Pulmonary artery endothelial cell (primary cell): ENCODE measurements at places on chromosomes 6 and 20. TPM values are rescaled to one million over a fixed set of nuclear protein-coding genes. Genes with fewer than 3 reads are reported as not detected.
A peak's percentile ranks its signal among the peaks of the same experiment; 100 is the strongest.

DNA sequence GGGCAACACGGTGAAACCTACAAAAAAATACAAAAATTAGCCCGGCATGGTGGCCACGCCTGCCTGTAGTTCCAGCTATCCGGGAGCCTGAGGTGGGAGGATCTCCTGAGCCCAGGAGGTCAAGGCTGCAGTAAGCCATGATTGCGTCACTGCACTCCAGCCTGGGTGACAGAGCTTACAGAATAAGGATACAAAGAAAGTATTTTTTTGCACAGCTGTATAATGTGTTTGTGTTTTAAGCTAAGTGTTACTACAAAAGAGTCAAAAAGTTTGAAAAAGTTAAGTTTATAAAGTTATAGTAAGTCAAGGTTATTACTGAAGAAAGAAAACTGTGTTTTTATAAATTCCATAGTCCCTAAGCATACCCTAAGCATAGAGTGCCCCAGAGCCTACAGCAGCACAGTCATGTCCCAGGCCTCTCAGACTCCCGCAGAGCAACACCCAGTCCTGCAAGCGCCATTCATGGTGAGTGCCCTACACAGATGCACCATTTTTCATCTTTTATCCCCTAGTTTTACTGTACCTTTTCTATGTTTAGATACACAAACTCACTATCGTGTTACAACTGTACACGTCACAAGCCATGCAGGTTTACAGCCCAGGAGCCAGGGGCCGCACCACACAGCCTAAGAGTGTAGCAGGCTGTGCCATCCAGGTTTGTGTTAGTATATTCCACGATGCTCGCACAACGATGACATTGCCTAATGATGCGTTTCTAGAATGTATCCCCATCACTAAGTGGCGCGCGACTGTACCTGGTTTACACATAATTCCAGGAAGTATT, 22.4 kb downstream of the TAF4 start:
- no peak for DNase-seq

- DNase-seq, result no peak
Measured at GRCh38 chr6:91716361-91716760, 1129.5 kb upstream of the MAP3K7 start.

DNA sequence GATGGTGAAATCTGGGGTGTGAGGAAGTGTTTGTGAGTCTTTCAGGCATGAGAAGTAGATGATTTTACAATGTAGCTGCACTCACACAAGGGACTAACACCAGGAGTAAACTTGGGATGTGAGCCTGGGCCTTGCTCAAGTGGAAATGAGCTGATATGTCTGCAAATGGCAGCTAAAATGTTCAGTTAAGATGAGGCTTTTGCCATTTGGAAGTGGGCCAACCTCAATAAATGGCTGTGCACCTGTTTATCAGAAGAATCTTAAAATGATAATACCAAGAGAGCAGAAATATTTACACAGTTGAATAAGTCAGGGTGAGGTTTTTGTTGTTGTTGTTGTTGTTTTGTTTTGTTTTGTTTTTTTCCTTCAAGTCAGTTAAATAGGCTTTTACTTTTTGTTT, 25.7 kb upstream of the KLHL31 start:
- no peak for DNase-seq

GRCh38 chr6:140711019-140711613, 1336.7 kb upstream of the CITED2 start:
- no peak for DNase-seq

DNA sequence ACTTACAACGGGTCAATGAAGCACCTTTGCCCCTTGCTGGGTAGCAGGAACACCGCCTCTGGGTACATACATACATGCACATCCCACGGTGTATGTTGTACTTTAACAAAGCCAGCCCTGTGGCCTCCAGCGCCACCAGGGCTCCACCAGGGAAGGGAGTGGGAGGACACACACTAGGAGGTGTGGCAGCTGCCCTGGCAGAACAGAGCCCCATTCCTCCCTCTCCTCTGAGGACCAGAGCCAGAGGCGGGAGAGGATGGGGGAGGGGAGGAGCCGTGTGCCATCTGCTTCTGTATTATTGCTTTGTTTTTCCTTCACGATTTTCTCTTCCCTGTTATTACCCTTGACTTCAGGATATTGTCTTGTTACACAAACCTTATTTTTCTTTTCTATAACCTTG, 105.8 kb upstream of the TRAF3IP2 start:
- DNase-seq, result no peak

DNA sequence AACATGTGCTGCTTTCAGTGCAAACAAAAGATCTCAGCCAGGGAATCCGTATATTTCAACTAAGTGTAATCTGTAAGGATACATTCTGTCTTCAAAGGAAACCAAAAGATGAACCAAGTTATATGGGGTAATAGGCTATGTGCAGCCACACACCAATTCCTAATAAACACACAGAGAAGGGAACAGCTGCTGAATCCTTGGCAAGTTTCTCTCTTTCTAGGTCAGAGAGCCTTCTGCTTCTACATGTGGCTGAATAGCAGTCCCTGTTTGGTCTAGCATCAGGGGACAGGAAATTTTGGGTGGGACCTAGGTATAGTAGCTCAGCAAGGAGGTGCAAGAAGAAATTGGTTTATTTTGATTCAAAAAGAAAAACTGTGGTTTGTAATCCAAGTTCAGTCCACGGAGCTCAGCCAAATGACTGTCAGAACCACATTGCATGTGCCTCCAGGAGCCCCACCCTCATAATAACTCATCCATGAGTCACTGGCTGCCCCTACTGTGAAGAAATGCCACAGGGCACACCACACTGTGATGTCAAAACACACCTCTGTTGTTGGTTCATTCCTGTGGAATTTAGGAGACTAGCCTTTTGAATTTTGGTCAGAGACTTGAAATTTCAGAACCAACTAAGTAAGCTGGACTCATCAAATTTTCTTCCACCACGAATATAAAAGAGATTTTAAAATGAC, 21.1 kb downstream of the SPTLC3 start:
- DNase-seq, result no peak

- DNase-seq, result no peak
Measured at GRCh38 chr6:119073307-119074051, 5.0 kb downstream of the FAM184A start.

DNA sequence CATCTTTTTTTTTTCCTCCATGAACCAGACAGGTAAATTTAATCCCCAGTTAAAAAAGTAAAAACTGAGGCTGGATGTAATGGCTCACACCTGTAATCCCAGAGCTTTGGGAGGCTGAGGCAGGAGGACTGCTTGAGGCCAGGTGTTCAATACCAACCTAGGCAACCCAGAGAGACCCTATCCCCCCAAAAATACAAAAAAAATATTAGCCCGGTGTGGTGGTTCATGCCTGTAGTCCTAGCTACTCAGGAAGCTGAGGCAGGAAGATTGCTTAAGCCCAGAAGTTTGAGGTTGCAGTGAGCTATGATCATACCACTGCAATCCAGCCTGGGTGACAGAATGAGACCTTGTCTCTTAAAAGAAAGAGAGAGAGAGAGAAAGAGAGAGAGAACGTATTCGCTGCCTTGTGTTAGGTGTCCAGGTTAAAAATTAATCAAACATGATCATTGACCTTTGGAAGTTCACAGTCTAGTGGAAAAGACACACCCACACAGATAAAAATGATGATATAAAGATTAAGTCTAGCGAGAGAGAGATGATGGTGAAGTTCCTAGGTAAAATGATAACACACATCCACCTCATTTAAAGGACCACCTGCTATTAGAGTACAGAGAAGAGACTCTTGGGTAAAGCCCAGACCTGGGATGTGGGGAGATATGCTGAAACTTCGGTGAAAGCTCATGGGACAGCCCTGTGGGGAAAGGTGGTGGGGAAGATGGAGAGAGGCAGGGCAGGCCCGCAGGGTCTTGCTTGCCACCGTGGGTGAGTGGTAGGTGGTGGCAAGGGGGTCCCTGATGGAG, 4.8 kb upstream of the NHSL1 start:
- no peak for DNase-seq

- DNase-seq, result no peak
Measured at GRCh38 chr20:40600441-40601219, 88.4 kb downstream of the MAFB start.

DNA sequence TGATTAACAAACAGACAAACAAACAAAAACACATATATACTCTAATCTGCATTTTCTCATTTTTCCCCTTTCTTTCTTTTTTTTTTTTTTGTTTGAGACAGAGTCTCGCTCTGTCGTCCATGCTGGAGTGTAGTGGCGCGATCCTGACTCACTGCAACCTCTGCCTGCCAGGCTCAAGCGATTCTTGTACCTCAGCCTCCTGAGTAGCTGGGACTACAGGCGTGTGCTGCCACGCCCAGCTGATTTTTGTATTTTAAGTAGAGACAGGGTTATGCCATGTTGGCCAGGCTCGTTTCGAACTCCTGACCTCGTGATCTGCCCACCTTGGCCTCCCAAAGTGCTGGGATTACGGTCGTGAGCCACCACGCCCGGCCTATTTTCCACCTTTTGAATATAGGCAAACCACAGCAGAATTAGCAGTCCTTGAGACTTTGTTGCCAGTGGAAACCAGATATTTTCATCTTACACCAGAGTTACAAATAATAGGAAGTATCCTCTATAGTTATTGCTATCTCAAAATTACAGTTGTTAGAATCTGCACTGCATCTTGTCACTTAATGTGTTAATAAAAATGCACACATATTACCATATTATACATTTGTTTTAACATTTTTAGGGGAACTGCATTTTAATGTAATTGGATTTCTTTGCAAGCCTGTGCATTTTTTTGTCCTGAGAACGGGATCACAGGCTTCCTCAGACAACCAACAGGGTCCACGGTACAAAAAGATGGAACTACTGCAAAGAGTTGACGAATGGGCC, 208.2 kb upstream of the ZNF217 start:
- DNase-seq, result no peak

DNA sequence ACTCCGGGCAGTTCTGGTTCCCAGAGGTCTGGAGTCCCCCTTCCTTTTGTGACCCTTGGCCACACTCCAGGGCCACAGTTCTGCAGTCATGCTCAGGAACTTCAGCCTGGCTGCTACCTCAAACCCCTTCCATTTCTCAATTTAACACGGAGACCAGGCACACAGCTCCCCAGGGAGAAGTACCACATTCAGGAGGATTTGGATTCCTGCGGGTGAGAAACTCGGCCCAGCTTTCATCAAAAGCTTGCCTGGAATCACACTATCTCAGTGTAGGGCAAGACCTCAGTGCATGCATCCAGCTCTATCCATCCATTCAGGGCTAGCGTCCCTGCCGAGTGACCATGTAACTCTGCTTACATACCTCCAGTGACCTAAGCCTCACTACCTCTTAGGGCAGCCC, 16.8 kb upstream of the IP6K3 start:
- no peak for DNase-seq

DNA sequence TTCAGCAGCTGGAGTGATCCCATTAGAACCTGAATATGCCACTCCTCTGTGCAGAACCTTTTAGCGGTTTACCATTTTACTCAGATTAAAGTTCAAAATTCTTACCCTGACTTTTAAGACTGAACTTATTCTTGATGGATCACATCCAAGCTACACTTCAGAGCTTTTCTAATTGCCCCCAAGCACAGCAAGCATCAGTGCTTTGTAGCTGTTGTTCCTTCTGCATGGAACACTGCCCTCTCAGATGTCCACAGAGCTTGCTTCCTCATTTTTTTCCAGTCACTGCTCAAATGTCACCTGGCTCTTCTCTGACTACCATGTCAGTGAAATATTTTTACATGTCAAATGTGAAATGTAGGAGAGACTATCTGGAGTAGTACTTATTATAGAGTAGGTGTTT, 1.6 kb upstream of the SLC35B3 start:
- no peak for DNase-seq

- DNase-seq, result no peak
Measured at GRCh38 chr20:44010162-44010704, 95.6 kb downstream of the TOX2 start.

GRCh38 chr6:157966589-157966977, 15.1 kb upstream of the SYNJ2 start:
- DNase-seq, result no peak

GRCh38 chr6:113375950-113376846, 480.9 kb upstream of the MARCKS start:
- peak; percentile 50 for DNase-seq

- no peak for DNase-seq
Measured at GRCh38 chr6:108127826-108128225, 38.0 kb upstream of the NR2E1 start.

DNA sequence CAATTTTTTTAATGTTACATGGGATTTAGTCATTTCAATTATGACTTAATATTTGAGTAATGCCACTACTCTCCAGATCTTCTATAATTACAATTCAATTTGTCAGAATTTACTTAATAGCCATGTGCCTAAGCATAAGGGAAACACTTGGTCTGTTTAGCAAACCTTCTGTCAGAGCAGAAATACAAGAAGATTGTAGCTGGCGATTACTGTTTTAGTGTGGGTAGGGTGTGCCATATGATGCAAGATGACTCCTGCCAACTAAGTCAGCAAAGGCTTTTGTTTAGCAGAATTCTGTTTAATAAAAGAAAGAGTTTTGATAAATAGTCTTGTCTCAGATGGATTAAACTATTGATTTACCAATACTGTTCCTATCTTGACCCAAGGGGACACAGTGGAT, 455.4 kb downstream of the RNF144B start:
- no peak for DNase-seq

- no peak for DNase-seq
Measured at GRCh38 chr6:10555625-10556309, 34.6 kb downstream of the GCNT2 start.

GRCh38 chr6:139262519-139263300, 29.1 kb downstream of the TXLNB start:
- no peak for DNase-seq

DNA sequence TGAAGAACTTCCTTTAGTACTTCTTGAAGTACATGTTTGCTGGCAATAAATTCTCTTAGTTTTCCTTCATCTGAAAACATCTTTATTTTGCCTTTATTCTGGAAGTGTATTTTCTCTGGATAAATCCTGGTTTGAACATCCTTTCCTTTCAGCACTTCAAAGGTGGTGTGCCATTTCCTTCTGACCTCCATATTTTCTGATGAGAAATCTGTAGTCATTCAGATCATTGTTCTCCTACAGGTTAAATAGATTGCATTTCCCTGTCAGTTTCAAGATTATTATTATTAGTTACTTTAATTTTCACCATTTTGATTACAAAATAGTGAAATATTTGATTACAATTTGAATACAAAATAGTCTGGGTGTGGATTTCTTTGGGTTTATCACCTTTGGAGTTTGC, 134.5 kb downstream of the CDH26 start:
- DNase-seq, result no peak

Gene OR2H2
- total RNA-seq, result not detected in 2 replicates

Gene SRSF12
- total RNA-seq, result 0.25 and 0.46 TPM in 2 replicates

Gene ZNF165
- 0.33 and 0.35 TPM in 2 replicates for total RNA-seq

Gene PACSIN1
- not detected in 2 replicates for total RNA-seq

Gene PLA2G7
- not detected in 2 replicates for total RNA-seq
